ENCODE measurements at places on chromosomes 12 and 14.

- no peak for DNase-seq
Measured at GRCh38 chr14:85217412-85217811, 312.5 kb upstream of the FLRT2 start.

- DNase-seq = peak; percentile 76
Measured at GRCh38 chr14:32933629-32934072, 5.0 kb upstream of the NPAS3 start.

GRCh38 chr14:91946622-91947474 is 646 bp downstream of the FBLN5 start:
- DNase-seq = no peak

- peak; percentile 9 for DNase-seq
Measured at GRCh38 chr12:53596920-53597363, 29.2 kb downstream of the ATF7 start.

DNA sequence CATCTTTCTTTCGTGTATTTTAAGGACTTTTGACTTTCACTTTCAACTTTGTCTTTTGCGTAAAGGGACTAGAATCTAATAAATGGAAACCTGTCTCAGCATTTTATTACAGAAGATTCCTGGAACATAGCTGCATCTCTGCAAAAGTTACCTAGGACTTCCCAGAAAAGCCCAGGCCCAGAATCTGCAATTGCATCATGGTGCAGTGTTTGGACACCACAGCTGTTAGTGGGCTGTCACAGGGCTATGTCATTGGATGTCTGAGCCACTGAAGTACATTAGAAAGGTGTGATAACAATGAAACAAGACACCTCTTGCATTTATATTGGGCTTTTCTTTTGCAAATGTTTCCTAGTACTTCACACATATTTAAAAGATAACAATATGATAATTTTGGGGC is 199.9 kb upstream of the IGF1 start:
- DNase-seq = peak; percentile 8

DNA sequence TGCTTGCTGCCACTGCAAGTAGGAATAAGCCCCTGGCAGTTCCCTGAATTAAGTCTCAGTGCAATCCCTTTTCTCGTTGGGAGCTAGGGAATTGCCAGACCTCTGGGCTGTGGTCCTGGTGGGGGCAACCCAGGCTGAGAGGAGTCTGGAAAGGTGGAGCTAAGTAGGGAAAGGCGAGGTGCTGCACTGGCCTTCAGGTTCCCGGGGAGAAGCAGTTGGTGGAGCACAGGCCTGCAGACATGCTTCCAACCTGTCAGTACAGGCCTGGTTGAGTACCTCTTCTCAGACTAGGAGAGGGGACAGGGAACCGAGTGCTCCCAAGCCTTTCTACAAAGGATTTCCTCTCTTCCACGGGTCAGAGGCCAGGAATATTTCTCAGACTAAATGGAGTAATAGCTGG is 1.5 kb downstream of the NRIP2 start:
- no peak for DNase-seq

DNA sequence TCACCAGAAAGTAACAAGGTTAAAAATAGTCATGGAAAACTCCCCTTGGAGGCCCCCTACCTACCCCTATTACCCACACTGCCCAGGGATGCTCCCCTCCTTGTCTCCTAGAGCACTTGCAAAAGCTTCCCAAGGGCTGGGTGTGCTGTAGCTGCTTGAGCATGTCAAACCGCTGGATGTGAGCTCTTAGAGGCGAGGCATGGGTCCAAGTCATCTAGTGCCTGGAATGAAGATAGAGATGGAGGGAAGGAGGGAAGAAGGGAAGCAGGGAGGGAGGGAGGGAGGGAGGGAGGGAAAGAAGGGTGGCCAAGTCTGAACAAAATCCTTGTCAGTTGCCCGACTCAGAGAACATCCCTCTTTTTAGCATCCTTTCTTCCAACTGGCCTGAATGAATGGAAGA is 43.1 kb downstream of the LTBP2 start:
- DNase-seq = no peak

GRCh38 chr14:61257469-61258057 is 23.6 kb downstream of the TMEM30B start:
- no peak for DNase-seq

All from mesendoderm (in vitro differentiated cells).